ENCODE measurements at places on chromosomes 7 and 10.

DNA sequence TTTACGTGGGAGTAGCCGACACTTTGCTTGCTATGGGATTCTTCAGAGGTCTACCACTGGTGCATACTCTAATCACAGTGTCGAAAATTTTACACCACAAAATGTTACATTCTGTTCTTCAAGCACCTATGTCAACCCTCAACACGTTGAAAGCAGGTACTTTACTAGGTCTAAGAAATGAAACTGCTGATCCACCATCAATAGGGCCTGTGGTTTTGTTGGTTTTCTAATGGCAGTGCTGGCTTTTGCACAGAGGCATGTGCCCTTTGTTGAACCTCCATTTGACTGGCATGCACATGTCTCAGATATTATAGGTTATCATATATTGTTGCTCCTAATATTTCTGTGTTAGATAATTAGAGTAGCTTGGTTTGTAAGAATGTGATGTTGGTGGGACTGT is 123.8 kb downstream of the CFTR start:
- no peak for DNase-seq

GRCh38 chr7:82057476-82057875 is 287.6 kb upstream of the HGF start:
- DNase-seq = no peak

DNA sequence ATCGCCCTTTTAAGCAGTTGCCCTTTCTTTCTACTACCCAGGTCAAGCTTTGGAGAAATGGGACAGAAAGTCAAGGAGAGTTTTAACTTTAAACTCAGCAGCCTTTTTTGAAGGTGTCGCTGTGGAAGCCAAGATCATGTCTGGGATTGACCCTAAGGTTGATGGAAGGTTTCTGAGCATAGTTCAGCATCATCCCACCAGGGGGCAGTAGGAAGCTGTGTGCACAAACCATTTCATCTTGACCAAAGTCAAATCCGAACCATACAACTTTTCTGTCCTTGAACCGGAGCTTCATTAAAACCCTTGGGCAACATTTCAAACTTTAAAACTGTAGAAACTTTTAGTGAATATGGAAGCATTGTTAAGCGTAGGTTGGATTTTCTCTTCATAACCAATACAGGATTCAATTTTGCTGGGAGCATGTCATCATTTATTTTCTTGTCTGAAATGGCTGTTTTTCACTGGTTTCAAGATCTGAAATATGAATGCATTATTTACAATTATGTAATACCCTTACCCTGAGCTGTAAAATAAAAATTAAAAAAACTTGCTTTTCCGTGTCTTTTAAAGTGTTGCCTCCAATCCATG is 214.4 kb upstream of the KIAA1217 start:
- peak; percentile 58 for DNase-seq

DNA sequence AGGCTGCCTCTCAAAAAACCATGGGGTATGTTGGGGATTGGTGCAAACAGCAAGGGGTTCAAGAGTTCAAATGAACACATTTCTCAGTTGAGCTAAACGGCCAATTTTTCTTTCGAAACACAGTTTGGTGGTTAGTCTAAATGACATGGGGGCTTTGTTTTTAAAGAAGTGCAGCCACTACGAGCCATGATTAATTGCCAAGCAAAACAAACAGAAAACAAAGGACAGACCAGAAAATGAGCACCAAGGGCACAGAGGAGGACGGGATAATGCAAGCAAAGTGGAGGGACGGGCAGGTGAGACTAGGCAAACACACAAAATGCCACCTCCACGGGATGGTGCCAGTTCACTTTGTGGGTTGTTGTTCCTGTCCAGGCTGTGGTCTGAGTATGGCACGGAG is 64.5 kb upstream of the PDLIM1 start:
- DNase-seq = no peak

DNA sequence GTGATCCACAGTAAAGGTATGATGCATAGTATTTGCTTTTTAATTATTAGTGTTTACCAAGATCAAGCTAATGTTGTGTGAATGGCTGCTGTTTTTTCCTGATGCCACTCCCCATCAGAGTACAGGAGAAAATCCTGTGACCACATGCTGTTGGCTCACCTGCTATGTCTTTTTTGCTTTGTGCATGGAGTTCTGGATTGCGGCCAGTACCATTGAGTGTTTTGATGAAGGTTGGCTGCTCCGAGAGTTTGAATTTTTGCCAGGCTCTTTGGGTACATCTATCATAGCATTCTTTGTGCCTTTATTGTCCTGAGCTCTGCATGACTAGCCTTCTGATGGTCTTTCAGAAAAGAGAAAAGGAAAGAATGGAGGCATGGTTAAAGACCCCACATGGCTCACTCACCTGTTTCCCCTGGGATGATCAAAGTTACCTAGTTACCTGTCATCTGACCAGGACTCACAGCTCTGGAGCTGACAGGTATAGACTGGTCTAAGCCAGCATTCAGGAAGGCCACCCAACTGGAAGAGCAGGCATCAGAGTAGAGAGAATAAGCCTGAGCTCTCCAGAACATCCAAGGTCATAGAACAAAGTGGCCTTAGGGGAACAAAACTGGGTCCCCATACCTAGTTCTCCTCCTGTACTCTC is 11.8 kb upstream of the SGPL1 start:
- no peak for DNase-seq

- DNase-seq = peak; percentile 30
These were observed 886.7 kb upstream of the SORCS1 start for GRCh38 chr10:108051218-108051617.

DNA sequence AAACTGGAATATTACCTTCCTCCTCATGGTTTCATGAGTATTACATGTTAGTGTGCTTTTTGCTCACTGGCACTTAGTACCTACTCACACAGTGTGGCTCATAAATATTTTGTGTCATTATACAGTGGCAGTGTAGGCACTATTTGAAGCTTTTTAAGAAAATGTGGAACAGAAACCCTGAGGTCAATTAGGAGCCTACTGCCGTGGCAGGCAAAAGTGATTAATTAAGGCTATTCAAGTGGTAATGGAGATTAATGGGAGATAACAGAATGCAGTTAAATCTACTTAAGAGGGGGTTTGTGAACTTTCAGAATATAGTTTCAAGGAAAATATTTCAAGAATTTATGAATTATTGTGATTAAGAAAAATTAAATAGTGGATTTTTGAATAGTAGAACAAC is 277.6 kb downstream of the HGF start:
- no peak for DNase-seq

DNA sequence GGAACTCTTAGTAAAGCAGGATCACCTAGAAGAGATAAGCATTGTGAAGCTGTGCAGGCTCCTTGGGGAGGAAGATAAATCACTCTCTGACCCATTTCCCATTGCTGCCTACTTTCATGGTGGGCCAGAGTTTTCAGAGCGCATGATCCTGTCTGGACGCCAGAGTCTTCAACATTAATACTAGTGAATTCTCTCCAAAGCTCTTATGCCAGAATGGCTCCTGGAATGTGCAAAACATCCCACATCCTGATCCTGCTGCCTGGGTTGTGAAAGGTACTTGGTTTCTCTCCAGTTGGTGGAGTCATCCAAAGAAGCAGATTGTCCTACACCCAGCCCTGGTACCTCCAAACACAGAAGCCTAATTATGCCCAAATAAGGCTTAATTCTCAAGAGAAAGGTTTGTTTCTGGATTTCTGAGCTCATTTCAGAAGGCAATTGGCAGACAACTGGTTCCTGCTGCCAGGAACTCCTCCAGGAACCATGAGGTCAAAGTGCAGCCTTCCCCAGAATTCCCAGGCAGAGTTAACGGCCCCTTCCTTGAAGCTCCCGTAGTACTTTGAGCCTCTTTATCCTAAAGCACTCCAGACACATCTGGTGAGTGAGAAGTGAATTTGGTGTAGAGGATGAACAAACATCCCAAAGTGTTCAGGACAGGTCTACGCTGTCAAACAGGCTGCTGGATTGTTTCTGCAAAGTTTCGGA is 495.2 kb downstream of the PLXNA4 start:
- DNase-seq = no peak

- DNase-seq = peak; percentile 67
These were observed 6.9 kb upstream of the SH2B2 start for GRCh38 chr7:102279537-102280400.

- DNase-seq = no peak
These were observed 272.9 kb upstream of the ZWINT start for GRCh38 chr10:56633876-56634452.

- no peak for DNase-seq
These were observed 94.5 kb upstream of the ARMC3 start for GRCh38 chr10:22833353-22833752.

DNA sequence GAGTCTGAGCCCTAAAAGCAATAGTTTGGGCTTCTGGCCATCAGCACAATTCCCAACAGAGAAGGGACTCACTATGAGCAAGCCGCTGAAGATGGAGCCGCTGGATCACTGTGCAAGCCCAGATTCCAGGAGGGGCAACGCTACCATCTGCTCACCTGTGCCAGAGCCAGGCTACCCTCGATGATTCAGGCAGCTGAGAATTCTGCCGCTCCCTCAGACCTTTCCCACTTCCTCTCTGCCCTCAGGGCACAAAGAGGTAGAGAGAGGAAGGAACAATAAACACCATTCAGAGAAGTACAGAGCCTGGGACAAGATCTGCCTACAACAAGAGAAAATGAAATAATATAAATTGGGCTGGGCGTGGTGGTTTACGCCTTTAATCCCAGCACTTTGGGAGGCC is 98.1 kb downstream of the MYOF start:
- peak; percentile 96 for DNase-seq

DNA sequence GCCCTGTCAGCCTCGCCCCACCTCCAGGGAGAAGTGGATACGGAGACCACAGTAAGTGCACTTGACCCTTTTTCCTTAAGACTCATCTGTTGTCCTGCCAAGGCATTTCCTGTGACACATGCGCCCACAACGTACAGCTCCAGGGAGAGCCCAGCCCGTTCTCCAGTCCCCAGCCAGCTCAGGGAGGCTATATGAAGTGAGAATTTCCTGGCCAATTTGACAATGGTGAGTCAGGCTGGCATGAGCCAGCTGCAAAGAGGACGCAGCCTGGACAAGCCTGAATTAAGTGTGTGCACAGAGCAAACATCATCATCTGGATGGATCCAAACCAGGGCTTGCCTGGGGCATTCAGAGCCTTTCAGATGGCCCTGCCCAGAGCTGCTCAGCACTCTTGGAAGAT is 244.8 kb downstream of the KCNMA1 start:
- DNase-seq = peak; percentile 100

GRCh38 chr10:116452338-116452720 is 24.7 kb downstream of the PNLIPRP3 start:
- no peak for DNase-seq

GRCh38 chr10:72483471-72483870 is 128.8 kb upstream of the DNAJB12 start:
- peak; percentile 28 for DNase-seq

- DNase-seq = no peak
These were observed 33.5 kb downstream of the LYZL2 start for GRCh38 chr10:30596013-30596412.

All from ELR (cell line).